Adrenal gland (tissue), 19 donors: ENCODE measurements at places on chromosomes 12 and 14. TPM values are rescaled to one million over a fixed set of nuclear protein-coding genes. Genes with fewer than 3 reads are reported as not detected.
A peak's percentile ranks its signal among the peaks of the same experiment; 100 is the strongest.

- H3K36me3 ChIP-seq = no peaks in the 10 kb centered on the region
- H3K27me3 ChIP-seq = no peaks in the 10 kb centered on the region
- no peaks in the 10 kb centered on the region for H3K4me1 ChIP-seq
These were observed 362.3 kb downstream of the NAV3 start for GRCh38 chr12:78192979-78193378.

- no peak overlapping the region for H3K27ac ChIP-seq
- no peaks in the 10 kb centered on the region for H3K4me1 ChIP-seq
- H3K27me3 ChIP-seq = no peaks in the 10 kb centered on the region
- no peak overlapping the region for H3K4me3 ChIP-seq
- no peaks in the 10 kb centered on the region for H3K36me3 ChIP-seq
These were observed 4.6 kb downstream of the SERPINA1 start for GRCh38 chr14:94383777-94384176.

GRCh38 chr14:90060965-90061684 is 669 bp upstream of the KCNK13 start:
- peak; percentile 16 for DNase-seq
- peaks cover 15% of the 10 kb centered on the region for H3K4me1 ChIP-seq
- no peaks in the 10 kb centered on the region for H3K36me3 ChIP-seq
- peak overlapping the region; percentile 42 for H3K4me3 ChIP-seq
- H3K27ac ChIP-seq = no peak overlapping the region

- no peak for DNase-seq
- H3K36me3 ChIP-seq = no peaks in the 10 kb centered on the region
- H3K4me1 ChIP-seq = peaks cover 19% of the 10 kb centered on the region
- no peaks in the 10 kb centered on the region for H3K27me3 ChIP-seq
These were observed 432 bp downstream of the C14orf93 start for GRCh38 chr14:23009483-23009938.

DNA sequence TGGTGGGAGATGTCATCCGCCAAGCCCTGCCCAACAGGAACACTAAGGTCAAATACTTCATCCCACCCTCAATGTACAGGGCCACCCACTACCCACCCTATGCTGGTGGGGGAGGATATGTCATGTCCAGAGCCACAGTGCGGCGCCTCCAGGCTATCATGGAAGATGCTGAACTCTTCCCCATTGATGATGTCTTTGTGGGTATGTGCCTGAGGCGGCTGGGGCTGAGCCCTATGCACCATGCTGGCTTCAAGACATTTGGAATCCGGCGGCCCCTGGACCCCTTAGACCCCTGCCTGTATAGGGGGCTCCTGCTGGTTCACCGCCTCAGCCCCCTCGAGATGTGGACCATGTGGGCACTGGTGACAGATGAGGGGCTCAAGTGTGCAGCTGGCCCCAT is 3.5 kb downstream of the B3GNT4 start:
- no peak overlapping the region for H3K27ac ChIP-seq
- H3K4me3 ChIP-seq = no peak overlapping the region
- H3K4me1 ChIP-seq = peaks cover 8% of the 10 kb centered on the region
- DNase-seq = no peak
- H3K27me3 ChIP-seq = peaks cover 18% of the 10 kb centered on the region

- H3K36me3 ChIP-seq = no peaks in the 10 kb centered on the region
- no peak overlapping the region for H3K27ac ChIP-seq
- no peaks in the 10 kb centered on the region for H3K27me3 ChIP-seq
- DNase-seq = no peak
These were observed 22.7 kb downstream of the FRMD6 start for GRCh38 chr14:51674294-51675002.

- H3K4me3 ChIP-seq = no peak overlapping the region
- no peaks in the 10 kb centered on the region for H3K36me3 ChIP-seq
- H3K27me3 ChIP-seq = no peaks in the 10 kb centered on the region
- DNase-seq = peak; percentile 19
- no peak overlapping the region for H3K27ac ChIP-seq
These were observed 19.0 kb downstream of the FAM222A start for GRCh38 chr12:109732321-109733305.

DNA sequence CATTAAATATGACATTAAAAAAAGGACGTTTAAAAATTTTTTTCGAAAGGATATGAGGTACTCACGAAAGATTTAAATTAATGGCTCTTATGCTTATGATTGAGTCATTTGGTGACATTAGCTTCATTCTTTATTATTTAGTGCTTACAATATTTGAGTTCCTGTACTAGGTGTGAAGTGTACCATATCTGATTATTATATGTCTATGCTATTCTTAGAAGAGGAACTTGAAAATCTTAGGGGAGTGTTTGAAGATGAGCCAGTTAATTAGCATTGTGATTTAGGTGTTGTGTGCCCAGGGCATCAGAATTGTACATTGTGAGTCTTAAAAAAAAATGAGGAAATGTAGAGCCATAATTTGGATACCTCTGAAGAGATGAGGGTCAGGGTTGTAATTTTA is 118.6 kb downstream of the FUT8 start:
- no peak overlapping the region for H3K4me3 ChIP-seq
- no peaks in the 10 kb centered on the region for H3K36me3 ChIP-seq
- no peak for DNase-seq
- H3K27me3 ChIP-seq = no peaks in the 10 kb centered on the region
- H3K27ac ChIP-seq = no peak overlapping the region
- no peaks in the 10 kb centered on the region for H3K4me1 ChIP-seq

DNA sequence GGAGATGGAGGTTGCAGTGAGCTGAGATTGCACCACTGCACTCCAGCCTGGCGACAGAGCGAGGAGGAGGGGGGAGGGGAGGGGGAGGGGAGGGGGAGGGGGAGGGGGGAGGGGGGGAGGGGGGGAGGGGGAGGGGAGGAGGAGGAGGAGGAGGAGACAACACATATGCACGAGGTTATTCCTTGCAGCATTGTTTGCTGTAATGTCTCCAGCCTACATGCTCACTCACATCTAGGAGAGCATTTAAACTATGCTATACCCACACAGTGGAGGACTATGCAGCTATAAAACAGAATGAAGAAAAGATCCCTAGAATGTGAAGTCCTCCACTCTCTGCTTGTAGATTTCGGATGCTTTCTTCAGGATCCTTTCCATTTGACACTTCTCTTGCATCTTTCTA is 3.5 kb upstream of the HIGD1C start:
- H3K4me1 ChIP-seq = no peaks in the 10 kb centered on the region
- H3K36me3 ChIP-seq = no peaks in the 10 kb centered on the region
- DNase-seq = no peak
- no peak overlapping the region for H3K4me3 ChIP-seq

GRCh38 chr12:57732726-57733593 is 5.6 kb downstream of the AGAP2 start:
- H3K4me3 ChIP-seq = no peak overlapping the region
- no peak overlapping the region for H3K27ac ChIP-seq
- DNase-seq = peak; percentile 11
- peaks cover 32% of the 10 kb centered on the region for H3K27me3 ChIP-seq
- no peaks in the 10 kb centered on the region for H3K36me3 ChIP-seq

DNA sequence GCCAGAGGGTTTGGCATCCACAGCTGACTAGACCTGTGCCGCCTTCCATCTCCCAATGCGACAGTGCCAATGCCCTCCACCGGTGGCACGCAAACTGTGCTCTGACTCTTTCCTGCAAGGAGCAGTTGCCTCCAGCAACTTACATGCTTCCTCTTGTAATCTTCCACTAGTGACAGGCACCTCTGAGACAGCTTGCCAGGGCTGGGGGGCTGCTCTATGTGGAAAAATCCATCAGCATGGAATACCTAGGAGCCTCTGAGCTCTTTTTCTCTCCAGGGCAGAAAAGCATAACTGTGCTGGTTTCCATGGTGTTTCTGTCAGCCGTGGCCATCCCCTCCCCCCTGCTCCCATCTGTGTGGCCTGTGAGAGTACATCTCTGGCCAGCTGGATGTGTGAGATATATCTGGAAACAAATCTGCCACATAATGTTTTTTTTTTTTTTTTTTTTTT is 110.6 kb downstream of the MYRFL start:
- no peak overlapping the region for H3K4me3 ChIP-seq
- DNase-seq = peak; percentile 52
- H3K27ac ChIP-seq = no peak overlapping the region
- H3K36me3 ChIP-seq = no peaks in the 10 kb centered on the region
- no peaks in the 10 kb centered on the region for H3K27me3 ChIP-seq
- H3K4me1 ChIP-seq = no peaks in the 10 kb centered on the region

- no peaks in the 10 kb centered on the region for H3K36me3 ChIP-seq
- no peaks in the 10 kb centered on the region for H3K27me3 ChIP-seq
- no peak for DNase-seq
- H3K4me3 ChIP-seq = no peak overlapping the region
These were observed 3.5 kb downstream of the LYZ start for GRCh38 chr12:69351462-69352236.

GRCh38 chr12:71440763-71441748 is 1.5 kb downstream of the LGR5 start:
- no peak overlapping the region for H3K27ac ChIP-seq
- peaks cover 10% of the 10 kb centered on the region for H3K4me1 ChIP-seq
- no peak for DNase-seq
- H3K36me3 ChIP-seq = no peaks in the 10 kb centered on the region

DNA sequence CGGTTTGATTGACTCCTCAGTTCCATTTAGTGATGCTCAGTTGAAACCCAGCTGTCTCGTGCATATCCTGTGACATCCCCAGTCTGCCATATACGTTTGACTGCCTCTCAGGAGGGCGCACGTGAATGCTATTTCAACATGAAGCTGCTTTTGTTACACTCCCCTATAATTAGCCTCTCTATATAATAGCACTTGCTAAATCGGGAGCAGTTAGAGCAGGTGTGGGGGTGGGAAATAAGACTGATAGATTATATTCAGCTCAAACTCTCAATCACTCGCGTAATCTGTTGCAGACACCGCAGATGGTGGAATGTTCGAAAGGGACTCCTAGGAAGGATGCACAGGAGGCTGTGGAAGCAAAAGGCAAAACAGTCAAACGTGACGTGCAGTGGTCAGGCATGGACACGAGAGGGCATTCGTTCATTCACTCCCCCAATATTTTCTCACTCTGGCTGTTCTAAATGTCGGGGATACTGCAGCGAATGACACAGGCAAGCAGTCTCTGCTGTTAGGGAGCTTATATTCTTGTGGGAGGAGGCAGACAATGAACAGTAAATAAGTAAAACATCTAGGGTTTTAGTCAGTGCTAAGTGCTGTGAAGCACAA is 29.8 kb downstream of the KCNA1 start:
- H3K27ac ChIP-seq = no peak overlapping the region
- no peak for DNase-seq
- no peak overlapping the region for H3K4me3 ChIP-seq
- no peaks in the 10 kb centered on the region for H3K36me3 ChIP-seq
- H3K4me1 ChIP-seq = no peaks in the 10 kb centered on the region
- peaks cover 3% of the 10 kb centered on the region for H3K27me3 ChIP-seq

GRCh38 chr12:49667325-49668090 is 39.7 kb downstream of the FMNL3 start:
- H3K27me3 ChIP-seq = no peaks in the 10 kb centered on the region
- no peak for DNase-seq
- no peak overlapping the region for H3K27ac ChIP-seq
- no peaks in the 10 kb centered on the region for H3K36me3 ChIP-seq
- H3K4me1 ChIP-seq = peaks cover 62% of the 10 kb centered on the region
- H3K4me3 ChIP-seq = no peak overlapping the region

- H3K36me3 ChIP-seq = no peaks in the 10 kb centered on the region
- H3K27me3 ChIP-seq = no peaks in the 10 kb centered on the region
- DNase-seq = no peak
- no peak overlapping the region for H3K4me3 ChIP-seq
- H3K4me1 ChIP-seq = no peaks in the 10 kb centered on the region
These were observed 91.1 kb upstream of the SLC38A4 start for GRCh38 chr12:46916796-46917419.

- peaks cover 51% of the 10 kb centered on the region for H3K36me3 ChIP-seq
- H3K4me1 ChIP-seq = no peaks in the 10 kb centered on the region
- H3K27ac ChIP-seq = no peak overlapping the region
- H3K4me3 ChIP-seq = no peak overlapping the region
These were observed 70.3 kb downstream of the ACTN1 start for GRCh38 chr14:68908803-68909202.

GRCh38 chr14:99716850-99717681 is 33.0 kb downstream of the CYP46A1 start:
- H3K4me1 ChIP-seq = no peaks in the 10 kb centered on the region
- no peak overlapping the region for H3K4me3 ChIP-seq
- no peak for DNase-seq
- H3K27ac ChIP-seq = no peak overlapping the region

DNA sequence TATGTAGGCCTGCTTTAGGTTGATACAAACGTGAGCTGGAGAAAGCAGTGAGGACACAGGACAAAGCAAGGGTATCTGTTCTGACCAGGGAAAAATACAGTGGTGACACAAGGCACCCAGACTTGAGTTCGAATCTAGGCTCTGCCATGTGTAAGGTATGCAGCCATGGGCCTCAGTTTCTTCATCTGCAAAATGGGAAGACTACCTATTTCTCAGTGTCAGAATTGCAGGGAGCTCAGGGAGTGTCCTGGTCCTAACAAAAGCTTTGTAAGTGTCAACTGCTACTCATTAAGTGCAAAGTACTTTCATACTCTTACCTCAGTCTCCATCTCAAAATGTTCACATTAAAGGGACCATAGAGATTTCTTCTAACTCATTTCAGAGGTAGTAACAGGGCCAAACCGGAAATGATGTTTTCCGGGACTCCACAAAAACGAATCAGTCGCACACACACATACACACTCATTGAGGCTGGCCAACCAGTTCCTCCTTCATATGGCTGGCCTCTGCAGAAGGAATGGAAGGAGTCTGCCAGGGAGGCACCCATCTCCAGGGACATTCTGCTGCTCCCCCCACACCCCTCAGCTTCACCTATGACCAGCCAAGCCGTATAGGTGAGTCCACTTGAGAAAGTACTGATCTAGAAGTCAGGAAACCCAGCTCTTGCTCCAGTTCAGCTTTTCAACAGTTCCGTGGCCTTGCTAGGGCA is 7.8 kb downstream of the CTDSP2 start:
- no peak for DNase-seq
- H3K4me3 ChIP-seq = no peak overlapping the region
- H3K36me3 ChIP-seq = no peaks in the 10 kb centered on the region

GRCh38 chr14:82689948-82690347 is 1156.3 kb upstream of the SEL1L start:
- no peaks in the 10 kb centered on the region for H3K27me3 ChIP-seq
- no peak overlapping the region for H3K27ac ChIP-seq
- no peaks in the 10 kb centered on the region for H3K36me3 ChIP-seq
- no peak overlapping the region for H3K4me3 ChIP-seq
- H3K4me1 ChIP-seq = no peaks in the 10 kb centered on the region

The SUOX gene
- total RNA-seq = 56.3 TPM

The NKX2-1 gene
- total RNA-seq = not detected

The RHOJ gene
- total RNA-seq = 3.9 TPM

The ASB2 gene
- 1.5 TPM for total RNA-seq

The CCND2 gene
- total RNA-seq = 283 TPM
